ENCODE measurements at places on chromosomes 16 and 17.

- no peak for DNase-seq
Measured at GRCh38 chr17:17728550-17729251, 47.4 kb downstream of the RAI1 start.

DNA sequence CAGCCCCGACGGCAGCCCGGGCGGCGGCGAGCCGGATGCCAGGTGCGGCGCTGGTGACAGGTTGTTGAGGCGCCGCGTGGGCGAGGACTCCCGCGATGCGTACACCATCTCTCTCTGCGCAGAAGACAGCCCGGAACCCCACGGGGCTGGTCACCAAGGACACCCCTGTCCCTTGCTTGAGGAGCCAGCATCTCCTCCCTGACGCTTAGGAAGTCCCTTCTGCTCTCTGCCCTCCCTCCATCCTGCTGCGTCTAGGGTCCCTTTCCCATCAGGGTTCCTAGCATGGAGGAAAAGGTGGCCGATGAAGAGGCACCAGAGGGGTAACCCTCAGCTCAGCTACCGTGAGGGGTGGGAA, 43.6 kb downstream of the SRCIN1 start:
- DNase-seq = no peak

DNA sequence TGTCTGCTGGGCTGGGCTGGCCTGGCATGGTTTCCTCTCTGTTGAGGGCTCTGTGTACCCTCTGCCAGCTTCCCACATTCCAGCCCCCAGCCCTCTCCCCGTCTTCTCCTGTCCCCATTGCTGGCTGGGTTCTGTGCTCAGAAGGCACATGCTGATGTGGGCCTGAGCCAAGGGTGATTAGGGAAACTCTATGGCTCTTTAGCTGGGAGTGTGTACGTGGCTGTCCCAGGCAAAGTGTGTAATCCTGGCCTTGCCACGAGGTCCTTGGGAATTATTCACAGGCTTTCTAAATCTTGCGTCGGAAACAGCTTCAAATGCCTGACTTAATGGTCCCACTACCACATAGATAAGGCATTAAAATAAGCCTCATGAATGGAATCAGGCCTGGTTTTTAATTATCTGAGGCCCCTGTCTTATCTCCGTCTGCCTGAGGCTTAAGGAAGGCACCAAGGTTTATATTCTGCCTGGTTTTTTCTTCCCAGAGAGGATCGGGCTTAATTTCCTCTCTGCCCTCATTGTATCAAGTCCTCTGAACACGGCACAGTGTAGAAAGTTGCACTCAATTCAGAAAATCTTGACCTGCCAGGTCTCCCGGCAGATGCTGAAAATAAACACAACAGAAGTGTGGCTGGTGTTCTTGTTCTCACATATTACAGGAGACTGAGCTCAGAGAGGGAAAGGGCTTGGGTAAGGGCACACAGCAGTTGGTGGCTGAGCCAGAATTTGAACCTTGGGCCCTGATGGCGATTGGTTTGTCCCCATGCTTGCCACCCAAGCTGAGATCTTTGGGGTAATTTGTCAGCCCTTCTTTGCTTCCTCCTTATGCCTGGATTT, 52.9 kb upstream of the LGALS9 start:
- no peak for DNase-seq

DNA sequence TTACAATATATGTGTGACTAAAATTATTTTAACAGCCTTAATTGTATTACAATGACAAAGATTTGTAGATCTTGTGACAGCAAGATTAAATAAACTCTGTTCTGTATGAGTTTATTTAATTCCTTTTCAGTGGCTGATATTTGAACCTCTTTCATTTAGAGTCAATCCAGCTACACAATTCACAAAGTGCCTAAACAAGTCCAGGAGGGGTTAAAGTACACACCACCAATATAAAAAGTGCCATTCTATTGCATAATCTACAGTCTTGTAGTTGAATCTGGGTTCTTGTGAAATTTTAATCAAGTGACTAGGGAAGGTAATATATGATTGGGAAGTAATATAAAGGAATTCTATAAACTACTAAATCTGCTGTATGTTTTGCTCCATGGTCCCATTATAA, 3.9 kb upstream of the NFAT5 start:
- DNase-seq = no peak

DNA sequence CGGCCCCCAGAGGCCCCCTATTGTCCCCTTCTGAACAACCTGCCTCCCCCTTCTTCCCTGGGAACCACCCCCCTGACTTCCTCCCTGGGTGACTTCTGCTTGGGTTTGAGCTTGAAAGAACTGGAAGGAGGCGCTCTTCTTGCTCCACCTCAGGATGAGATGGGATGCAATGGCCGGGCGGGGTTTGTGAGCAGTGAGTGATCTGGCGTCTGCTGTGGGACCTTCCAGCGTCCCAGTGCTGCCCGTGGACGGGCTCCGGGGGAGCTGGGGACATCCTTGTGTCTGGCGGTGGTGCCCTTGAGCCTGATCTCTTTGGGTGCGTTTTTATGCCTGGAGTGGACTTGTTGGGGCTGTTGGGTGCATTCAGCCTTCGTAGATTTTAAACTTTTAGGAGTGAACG, 11.6 kb downstream of the MGRN1 start:
- DNase-seq = no peak

DNA sequence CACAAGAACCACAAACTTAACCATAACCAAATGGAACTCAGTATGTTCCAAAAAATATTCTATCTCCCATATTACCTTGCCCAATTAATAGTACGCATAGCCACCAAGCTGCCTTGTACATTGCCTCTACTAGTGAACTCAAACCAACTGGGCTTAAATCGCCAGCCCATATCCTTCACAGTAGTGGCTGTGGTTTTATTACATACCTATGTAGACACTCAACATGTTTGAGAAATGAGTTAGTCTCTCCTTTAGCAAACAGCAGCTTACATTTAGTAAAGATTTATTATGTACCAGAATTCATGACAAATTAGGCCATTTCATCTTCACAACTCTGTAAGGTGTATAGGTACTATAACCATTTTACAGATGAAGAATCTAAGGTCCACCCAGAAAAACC, 41.4 kb downstream of the GRB2 start:
- DNase-seq = no peak
